ENCODE measurements at places on chromosomes 11 and 22. TPM values are rescaled to one million over a fixed set of nuclear protein-coding genes. Genes with fewer than 3 reads are reported as not detected.

OR2AT4 gene
- not detected for total RNA-seq

USP47 gene
- 47.0 TPM for total RNA-seq

C11orf91 gene
- not detected for total RNA-seq

RPLP2 gene
- 498 TPM for total RNA-seq

DYNC2H1 gene
- 13.4 TPM for total RNA-seq

POU2AF3 gene
- not detected for total RNA-seq

Measured in cardiac atrium fibroblast (primary cell).